MG63 (cell line): ENCODE measurements at places on chromosomes 1 and 21. TPM values are rescaled to one million over a fixed set of nuclear protein-coding genes. Genes with fewer than 3 reads are reported as not detected.

Gene NUP210L
- not detected in 2 replicates for total RNA-seq

Gene CYP4A11
- not detected in 2 replicates for total RNA-seq

Gene CGN
- 0.05 TPM in 1 of 2 replicates, not detected in the other for total RNA-seq

Gene SWT1
- 2.3 and 2.9 TPM in 2 replicates for total RNA-seq

Gene ZCCHC17
- total RNA-seq: 70.5 and 80.4 TPM in 2 replicates

Gene SFN
- total RNA-seq: not detected in 2 replicates

Gene AKR7A3
- 0.95 TPM in 1 of 2 replicates, not detected in the other for total RNA-seq

Gene OVAAL
- total RNA-seq: not detected in 2 replicates

Gene C1orf185
- total RNA-seq: not detected in 2 replicates

Gene SHE
- total RNA-seq: not detected in 2 replicates

Gene C1orf87
- total RNA-seq: not detected in 2 replicates

Gene SIK1
- total RNA-seq: not detected in 2 replicates

Gene S100A7
- total RNA-seq: not detected in 2 replicates

- DNase-seq: no peak
Observed at GRCh38 chr1:167090314-167090942, at the start of gene GPA33. Gene GPA33 (minus strand): TSS chr1:167090377. CDS start chr1:167090287, 90 bp downstream.

GRCh38 chr1:157723157-157723556 lies 22.6 kb upstream of the FCRL3 start:
- DNase-seq: no peak

DNA sequence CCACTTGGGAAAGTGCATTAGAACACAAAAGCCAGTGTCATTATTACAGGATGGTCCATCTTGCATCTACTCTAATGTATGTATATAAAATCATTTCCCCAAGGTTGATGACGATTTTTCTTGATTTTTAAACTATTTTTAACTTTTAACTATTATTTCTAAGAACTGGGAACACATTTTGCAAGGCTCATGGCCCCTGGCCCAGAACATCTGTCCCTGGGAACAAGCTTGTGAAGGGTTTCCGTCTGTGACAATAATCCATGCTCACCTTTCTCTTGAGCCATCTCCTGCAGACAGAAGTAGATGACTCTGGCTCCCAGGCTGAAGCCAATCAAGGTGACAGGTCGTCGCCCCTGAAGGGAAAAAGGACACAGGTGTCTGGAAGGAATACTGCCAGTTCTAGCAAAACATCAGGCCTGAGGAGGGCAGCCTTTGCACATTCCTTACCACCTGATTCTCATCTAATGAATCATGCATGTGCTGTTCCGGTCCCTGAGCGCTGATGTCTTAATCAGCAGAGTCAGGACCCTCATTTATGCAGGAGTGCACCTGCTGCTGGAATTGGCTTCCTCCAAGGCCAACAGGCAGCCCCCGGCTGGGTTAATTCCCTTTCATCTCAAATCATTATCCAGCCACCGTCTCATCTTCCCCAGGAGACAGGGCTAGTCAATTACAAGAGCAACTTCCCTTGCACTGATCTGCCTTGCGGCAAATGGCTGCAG lies 62.5 kb downstream of the TMCO4 start:
- no peak for DNase-seq

DNA sequence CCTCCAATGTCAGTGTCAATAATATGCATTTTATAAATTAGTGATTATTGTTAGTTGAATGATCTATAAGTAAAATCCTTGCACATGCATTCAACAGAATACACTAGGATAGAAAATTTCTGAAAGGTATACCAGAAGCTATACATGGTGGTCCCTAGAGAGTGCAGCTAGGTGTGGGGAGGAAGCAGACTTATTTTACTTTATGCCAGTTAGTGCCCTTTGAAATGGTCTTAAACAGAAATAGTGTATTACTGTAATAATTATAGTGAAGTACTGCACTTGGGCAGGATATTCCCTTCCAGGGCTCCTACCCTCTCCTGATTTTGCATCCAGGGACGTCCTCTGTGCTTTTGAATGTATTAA lies 23.2 kb upstream of the WDR26 start:
- no peak for DNase-seq

GRCh38 chr1:109488201-109488600 lies 4.5 kb downstream of the ATXN7L2 start:
- no peak for DNase-seq

- DNase-seq: no peak
Observed at GRCh38 chr1:77590651-77591050, 91.8 kb downstream of the ZZZ3 start.

GRCh38 chr21:44699502-44700001 lies 2.6 kb downstream of the KRTAP10-12 start:
- DNase-seq: no peak

GRCh38 chr1:240935920-240936319 lies 324.0 kb upstream of the GREM2 start:
- no peak for DNase-seq

DNA sequence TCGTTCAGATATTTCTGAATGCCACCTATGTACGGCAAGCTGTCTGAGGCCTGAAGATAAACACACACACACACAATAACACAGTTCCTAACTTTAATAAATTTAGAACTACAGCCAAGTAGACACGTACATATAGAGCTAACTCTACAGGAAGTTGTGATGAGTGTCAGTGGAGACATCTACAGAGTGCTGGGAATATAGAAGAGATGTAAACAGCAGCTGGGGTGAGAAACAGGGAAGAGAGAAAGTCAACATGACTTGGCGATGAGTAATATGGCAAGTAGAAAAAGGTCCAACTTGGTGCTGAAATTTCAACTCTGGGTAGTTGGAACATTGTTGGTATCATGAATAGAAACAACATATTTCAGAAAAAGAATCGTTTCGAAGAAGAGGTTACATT lies 206.5 kb downstream of the ZP4 start:
- peak; percentile 21 for DNase-seq

- no peak for DNase-seq
Observed at GRCh38 chr1:151130987-151131586, 15.3 kb downstream of the SEMA6C start.

- DNase-seq: no peak
Observed at GRCh38 chr1:35122311-35122710, 43.1 kb downstream of the ZMYM1 start.

DNA sequence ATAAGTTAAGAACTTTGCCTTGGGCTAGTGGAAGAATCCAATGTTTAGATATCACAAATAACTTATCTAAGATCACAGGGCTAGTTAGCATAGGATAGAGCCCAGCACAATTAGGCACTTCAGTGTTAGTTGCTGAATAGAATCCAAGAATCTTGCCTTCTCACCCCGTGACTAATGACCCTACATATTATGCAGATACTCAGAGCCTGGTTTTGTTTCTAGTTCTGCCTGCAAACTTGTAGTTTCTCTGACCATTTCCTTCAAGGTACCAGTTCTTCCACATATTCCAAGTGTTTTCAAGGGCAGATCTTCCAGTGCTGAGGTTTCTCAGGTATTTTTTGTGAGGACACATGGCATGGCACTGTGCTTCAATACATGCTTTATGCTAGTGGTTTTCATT lies 239.3 kb downstream of the KCNK2 start:
- DNase-seq: no peak

GRCh38 chr1:183778045-183778444 lies 26.9 kb upstream of the RGL1 start:
- DNase-seq: no peak

- DNase-seq: no peak
Observed at GRCh38 chr1:50417507-50417906, 5.7 kb downstream of the DMRTA2 start.

GRCh38 chr1:160113407-160113806 lies 2.2 kb upstream of the ATP1A2 start:
- DNase-seq: peak; percentile 37

DNA sequence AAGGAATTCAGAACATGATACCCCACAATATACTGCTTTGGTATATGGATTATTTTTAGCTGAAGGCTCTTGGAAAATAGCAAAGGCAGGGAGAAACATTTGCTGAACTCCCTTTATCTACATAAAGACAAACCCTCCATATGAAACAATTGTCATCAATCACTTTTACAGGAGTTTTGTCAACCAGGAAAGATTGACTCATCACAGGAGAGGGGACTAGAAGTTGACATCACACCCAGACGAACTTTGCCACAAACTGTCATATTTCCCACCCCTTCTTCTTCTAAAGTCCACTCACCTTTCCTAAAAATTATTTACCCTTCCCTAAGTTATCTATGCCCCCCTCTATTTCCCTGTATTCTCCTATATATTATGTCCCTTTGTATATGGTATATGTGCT lies 47.9 kb downstream of the RBM11 start:
- DNase-seq: no peak

GRCh38 chr1:10286244-10286643 lies 75.9 kb downstream of the KIF1B start:
- no peak for DNase-seq

GRCh38 chr1:203148127-203148526 lies 20.6 kb downstream of the ADORA1 start:
- no peak for DNase-seq

GRCh38 chr1:24193046-24193445 lies 6.0 kb upstream of the IFNLR1 start:
- DNase-seq: peak; percentile 16

- DNase-seq: no peak
Observed at GRCh38 chr1:5972198-5972520, 20.1 kb downstream of the NPHP4 start.

GRCh38 chr1:184225283-184226099 lies 161.3 kb upstream of the C1orf21 start:
- no peak for DNase-seq

GRCh38 chr21:33977721-33978369 lies 62.2 kb upstream of the ATP5PO start:
- DNase-seq: no peak
